ENCODE measurements at places on chromosomes 4 and X.
A peak's percentile ranks its signal among the peaks of the same experiment; 100 is the strongest.

- DNase-seq = no peak
Measured at GRCh38 chr4:148283665-148284064, 158.5 kb downstream of the NR3C2 start.

DNA sequence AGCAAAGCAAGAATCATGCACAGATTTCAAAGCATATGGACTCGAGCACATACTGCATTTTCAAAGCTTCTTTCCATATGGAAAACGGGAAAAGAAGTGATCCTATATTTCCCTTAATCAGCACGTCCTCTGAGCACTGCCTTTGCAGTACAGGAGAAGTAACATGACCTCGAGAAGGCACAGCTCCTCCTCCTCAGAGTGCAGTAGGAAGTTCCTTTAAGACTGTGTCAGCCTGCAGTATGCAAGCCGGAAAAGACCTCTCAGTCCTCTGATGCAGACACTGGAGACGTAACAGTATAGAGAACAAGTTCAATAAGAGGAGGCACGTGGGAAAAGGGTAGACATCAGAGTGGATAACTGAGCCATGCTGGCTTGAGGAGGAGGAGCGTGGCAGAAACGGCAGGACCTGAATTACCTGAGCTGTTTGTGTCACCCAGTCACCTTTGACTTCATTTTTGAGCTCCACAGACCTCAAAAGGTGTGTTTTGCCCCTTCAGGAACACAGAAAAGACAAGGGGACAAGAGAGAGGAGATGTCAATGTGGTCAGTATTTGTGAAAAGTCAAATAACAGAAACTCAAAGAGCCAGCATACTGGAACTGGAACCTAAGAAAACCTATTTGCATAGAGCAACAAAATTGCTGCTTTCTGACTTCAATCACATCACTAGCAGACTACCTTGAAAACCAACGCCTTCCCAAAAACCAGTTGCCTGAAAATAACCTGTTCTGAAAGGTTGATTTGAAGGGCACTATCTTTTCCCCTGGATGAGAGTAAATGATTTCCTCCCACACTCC, 20.8 kb downstream of the IRF2 start:
- peak; percentile 64 for DNase-seq

DNA sequence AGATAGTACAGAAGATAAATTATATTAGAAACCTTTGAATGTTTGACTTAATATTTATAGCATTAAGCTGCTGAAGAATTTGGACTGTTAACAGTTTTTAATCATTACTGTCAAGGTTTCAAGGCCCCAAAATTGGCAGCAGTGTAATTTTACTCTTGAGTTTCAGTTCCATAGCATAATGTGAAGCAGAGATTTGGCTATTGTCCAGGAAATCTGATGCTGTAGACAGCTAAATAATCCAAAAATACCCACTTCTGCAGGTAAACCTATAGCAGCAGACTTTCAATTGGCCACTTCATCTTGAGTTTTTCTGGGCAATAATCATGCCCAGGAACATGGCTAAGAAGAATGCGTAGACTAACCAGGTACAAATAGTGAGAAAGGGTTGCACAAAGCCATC, 85.0 kb downstream of the RCHY1 start:
- no peak for DNase-seq

DNA sequence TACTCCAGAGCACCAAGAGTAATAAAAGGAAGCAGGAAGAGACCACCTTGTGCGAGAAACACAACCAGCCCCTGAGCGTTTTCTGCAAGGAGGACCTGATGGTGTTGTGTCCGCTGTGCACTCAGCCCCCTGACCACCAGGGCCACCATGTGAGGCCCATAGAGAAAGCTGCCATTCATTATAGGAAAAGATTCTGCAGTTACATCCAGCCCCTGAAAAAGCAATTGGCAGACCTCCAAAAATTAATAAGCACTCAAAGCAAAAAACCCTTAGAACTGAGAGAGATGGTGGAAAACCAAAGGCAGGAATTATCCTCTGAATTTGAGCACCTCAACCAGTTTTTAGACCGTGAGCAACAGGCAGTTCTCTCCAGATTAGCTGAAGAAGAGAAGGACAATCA, 5.7 kb downstream of the TRIM75 start:
- DNase-seq = no peak

- no peak for DNase-seq
Measured at GRCh38 chr4:55303760-55304165, 42.3 kb upstream of the SRD5A3 start.

DNA sequence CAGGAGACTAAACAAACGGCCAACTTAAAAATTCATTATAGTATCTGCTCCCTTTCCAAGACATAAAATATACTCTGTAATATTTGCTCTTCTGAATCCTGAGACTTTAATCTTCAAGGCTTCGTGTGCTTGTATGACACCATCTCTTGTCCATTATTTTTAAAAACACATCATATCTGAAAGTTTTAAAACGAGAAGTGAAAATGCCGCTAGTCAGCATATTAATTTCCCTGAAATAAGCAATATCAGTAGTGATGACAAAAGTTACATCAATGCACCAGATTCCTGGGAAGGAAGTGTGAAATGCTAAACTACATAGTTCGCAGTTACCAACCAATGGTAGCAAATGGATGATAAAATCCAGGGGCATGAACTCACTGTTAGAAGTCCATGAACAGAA, 66.8 kb upstream of the EXOC1L start:
- DNase-seq = no peak

- no peak for DNase-seq
Measured at GRCh38 chr4:188941524-188942119, 802.4 kb downstream of the TRIML1 start.

- no peak for DNase-seq
Measured at GRCh38 chrX:68415316-68415715, 18.0 kb downstream of the OPHN1 start.

GRCh38 chrX:38515291-38515690, 46.1 kb upstream of the TSPAN7 start:
- DNase-seq = no peak

- no peak for DNase-seq
Measured at GRCh38 chr4:47639531-47639930, 154.5 kb downstream of the ATP10D start.

Data from CD4-positive, alpha-beta T cell treated with Interleukin-10 for 1 hour (primary cell).